H7 (cell line): ENCODE measurements at places on chromosomes 12 and 14.

GRCh38 chr14:65100922-65101541 is 1.3 kb downstream of the MAX start:
- DNase-seq, result no peak

DNA sequence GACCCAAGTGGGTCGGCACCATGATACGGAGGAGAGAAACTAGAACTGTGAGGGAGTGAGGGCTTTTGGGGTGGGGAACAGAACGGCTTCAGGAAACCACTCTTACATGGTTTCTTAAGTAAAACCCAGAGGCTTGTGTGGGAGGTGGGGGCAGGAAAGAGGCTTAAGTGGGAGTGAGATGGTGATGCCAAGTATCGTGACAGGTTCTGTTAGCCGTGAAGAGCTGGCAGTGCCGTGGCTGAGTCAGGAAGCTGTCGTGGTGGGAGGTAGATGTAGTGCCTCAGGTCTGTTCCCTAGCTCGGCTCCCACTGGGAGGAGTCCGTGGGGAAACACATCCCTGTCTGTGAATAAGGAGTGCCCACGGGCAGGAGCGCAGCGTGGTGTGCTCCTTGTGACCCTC is 185.8 kb upstream of the FKBP4 start:
- no peak for DNase-seq

DNA sequence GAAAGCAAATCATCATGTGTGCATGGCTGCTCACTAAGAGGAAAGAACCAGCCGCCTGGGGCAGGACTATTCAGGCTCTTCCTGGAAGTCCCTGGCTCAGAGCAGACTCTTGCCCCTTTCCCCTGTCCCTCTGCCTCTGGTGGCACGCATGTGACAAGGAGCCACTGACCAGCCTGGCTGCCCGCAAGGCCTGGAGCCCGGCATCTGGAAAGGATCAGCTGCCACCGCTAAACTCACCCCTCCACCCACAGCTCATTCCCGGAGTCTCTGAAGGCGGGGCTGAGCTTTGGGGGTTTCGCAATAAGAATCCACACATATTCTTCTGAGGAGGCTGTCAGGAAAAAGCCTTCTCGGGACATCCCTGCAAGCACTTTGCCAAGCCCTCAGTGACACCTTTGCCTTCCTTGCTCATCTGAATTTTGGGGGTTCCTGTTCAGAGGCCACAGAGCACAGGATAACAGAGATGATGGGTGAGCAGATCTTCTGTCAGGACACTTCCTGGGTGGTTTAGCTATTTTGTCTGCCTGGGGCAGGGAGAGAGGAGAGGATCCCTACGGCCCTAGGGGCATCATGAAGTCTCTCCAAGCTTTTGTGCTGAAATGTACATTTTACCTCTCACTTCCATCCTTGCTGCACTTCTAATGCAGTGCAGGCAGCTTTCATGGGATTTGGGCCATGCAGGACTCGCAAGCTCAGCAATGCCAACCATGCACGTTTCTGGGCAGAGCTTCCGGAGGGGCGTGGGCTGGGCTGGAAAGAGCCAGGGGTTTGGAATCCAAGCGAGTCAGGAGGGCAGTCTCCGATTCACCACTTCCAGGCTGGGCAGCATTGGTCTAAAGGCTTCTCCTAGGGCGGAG is 124.8 kb upstream of the MAP1LC3B2 start:
- DNase-seq, result peak; percentile 71

DNA sequence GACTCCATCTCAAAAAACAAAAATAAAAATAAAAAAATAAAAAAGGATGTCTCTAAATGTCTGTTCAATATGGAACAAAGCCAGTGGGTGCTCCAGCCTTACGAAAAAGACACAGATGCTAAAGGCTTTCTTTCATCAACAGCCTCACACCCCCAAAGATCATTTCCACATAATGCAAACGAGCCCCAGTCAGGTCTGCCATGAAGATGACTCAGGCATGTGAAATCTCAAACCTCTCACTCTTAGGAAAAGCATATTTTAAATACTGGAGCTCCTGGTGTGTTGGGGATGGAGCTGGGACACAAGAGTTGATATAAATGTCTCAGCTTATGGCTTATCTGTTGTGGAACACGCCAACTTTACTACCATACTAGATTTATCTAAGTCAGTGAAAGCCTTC is 49.9 kb upstream of the PLXNC1 start:
- DNase-seq, result no peak

GRCh38 chr14:70962935-70963334 is 55.7 kb downstream of the PCNX1 start:
- DNase-seq, result no peak

DNA sequence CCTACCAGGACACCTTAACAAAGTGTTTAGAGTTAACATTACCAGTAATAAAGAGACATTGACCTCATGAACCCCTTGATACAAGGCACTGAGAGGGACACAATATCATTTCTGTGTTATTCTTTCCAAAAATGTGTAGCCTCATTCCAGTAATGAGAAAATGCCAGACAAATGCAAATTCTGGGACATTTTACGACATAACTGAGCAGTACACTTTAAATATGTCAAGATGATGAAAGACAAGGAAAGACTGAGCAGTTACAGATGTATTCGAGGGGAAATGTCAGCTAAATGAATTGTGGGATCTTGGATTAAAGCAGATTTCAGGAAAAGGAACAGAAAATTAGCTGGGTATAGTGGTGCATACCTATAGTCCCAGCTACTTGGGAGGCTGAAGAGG is 255.6 kb downstream of the ERC1 start:
- DNase-seq, result no peak

DNA sequence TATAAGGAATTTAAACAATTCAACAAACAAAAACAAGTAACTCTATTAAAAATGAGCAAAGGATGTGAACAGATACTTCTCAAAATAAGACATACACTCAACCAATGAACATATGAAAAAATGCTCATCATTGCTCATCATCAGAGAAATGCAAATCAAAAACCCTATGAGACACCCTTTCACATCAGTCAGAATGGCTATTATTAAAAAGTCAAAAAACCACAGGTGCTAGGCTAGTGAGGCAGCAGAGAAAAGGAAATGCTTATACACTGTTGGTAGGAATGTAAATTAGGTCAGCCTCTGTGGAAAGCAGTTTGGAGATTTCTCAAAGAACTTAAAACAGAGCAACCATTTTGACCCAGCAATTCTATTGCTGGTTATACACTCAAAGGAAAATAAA is 52.0 kb downstream of the NAV3 start:
- DNase-seq, result no peak

- DNase-seq, result no peak
Observed at GRCh38 chr12:69024907-69025306, 91.9 kb upstream of the CPM start.

GRCh38 chr12:17084831-17085230 is 478.9 kb upstream of the LMO3 start:
- DNase-seq, result no peak

GRCh38 chr12:28191051-28192048 is 1.1 kb downstream of the CCDC91 start:
- peak; percentile 13 for DNase-seq

DNA sequence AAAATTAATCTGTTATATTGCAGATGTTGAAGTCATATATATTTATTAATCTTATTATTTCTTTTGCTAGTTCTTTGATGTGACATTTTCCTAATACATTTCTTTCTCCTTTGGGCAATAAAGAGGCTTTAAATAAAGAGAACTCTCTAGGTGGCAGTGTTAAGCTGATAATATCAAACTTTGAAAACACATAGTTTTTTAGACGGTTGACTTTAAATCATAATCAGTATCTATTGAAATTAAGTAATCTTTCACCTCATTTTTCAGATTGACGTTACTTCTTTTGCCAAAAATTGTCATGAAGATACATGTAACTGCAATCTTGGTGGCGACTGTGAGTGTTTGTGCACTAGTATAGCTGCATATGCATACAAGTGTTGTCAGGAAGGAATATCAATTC is 130.8 kb upstream of the PTPRQ start:
- DNase-seq, result no peak

DNA sequence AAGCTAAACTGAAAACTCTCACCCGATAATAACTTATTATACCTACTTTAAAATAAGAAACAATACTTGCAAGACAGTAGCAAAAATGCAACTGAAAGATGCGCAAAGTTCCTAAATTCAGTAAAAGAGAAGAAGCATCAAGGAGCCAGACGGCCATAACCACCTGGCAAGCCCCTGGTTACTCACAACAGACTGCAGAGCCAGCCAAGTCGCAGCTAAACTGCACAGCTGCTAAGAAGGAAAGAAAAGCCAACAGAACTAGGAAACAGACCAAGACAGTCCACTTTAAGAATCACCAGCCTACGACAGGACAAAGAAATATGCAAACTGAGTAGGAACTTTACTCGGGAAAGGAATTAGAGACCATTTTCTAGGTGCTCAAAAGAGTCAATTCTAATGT is 127.9 kb downstream of the TMTC1 start:
- DNase-seq, result no peak

DNA sequence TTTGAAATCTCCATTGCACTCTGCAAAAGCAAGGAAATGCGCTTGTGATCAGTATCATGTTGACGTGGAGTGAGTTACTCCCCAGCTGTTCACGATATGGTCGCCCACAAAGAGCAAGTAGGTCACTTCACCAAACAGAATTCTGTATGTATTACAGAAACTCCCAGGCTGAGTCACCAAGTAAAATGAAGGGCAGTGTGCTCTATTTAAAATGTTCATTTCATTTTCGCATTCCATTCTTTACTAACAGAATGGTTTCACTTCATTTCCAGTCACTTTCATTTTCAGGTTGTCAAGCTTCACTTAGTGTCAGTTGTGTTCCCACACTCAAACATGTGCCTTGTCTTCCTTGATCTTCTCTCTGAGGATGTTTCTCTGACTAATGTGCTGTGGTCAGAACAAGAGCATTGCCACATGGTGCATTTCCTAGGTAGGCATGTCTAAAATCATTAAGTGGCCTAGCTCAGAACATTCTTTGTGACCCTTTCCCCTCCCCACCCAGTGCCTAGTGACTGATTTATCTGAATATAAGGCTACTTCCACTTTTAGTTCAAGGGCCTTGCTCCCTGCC is 391.2 kb downstream of the RAD51B start:
- DNase-seq, result no peak

- DNase-seq, result no peak
Observed at GRCh38 chr14:61663312-61663979, 31.9 kb upstream of the HIF1A start.

GRCh38 chr12:52899338-52900035 is 5.4 kb downstream of the KRT8 start:
- DNase-seq, result no peak

GRCh38 chr12:19244312-19244711 is 114.8 kb downstream of the PLEKHA5 start:
- no peak for DNase-seq

GRCh38 chr14:51562816-51563215 is 88.9 kb upstream of the FRMD6 start:
- DNase-seq, result no peak

- no peak for DNase-seq
Observed at GRCh38 chr12:69511016-69511415, 40.8 kb downstream of the FRS2 start.

GRCh38 chr12:30729547-30729946 is 25.2 kb downstream of the CAPRIN2 start:
- no peak for DNase-seq

GRCh38 chr12:105018776-105019175 is 32.7 kb downstream of the NOPCHAP1 start:
- DNase-seq, result no peak

DNA sequence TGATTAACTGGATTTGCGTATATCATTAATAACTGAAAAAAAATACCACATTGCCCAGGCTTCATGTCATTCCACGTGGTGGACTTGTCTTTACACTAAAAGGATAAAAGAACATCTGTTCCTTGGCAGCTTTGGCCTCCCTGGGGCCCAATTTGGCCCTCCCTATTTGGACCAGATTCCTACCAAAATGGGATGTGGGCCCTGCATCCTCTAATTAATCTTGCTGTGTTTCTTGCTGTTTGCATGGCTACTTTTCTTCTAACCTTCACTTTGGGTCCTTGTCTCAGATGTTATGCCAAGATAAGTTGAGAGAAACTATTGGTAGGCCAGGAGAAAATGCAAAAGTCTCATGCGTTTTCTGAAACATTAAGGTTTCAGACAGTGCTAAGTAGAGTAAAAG is 57.5 kb downstream of the PTHLH start:
- DNase-seq, result no peak

GRCh38 chr12:113468365-113469223 is 3.1 kb downstream of the LHX5 start:
- peak; percentile 83 for DNase-seq

- peak; percentile 81 for DNase-seq
Observed at GRCh38 chr12:108511633-108512540, 3.2 kb upstream of the FICD start.

- peak; percentile 36 for DNase-seq
Observed at GRCh38 chr12:31119192-31119802, 45.6 kb downstream of the DDX11 start.

- peak; percentile 44 for DNase-seq
Observed at GRCh38 chr12:124883263-124884130, 19.8 kb upstream of the SCARB1 start.

- no peak for DNase-seq
Observed at GRCh38 chr14:29462772-29463171, 464.9 kb downstream of the PRKD1 start.

GRCh38 chr12:1544996-1545700 is 49.2 kb downstream of the FBXL14 start:
- peak; percentile 54 for DNase-seq

GRCh38 chr12:86134561-86134960 is 121.6 kb downstream of the MGAT4C start:
- no peak for DNase-seq

DNA sequence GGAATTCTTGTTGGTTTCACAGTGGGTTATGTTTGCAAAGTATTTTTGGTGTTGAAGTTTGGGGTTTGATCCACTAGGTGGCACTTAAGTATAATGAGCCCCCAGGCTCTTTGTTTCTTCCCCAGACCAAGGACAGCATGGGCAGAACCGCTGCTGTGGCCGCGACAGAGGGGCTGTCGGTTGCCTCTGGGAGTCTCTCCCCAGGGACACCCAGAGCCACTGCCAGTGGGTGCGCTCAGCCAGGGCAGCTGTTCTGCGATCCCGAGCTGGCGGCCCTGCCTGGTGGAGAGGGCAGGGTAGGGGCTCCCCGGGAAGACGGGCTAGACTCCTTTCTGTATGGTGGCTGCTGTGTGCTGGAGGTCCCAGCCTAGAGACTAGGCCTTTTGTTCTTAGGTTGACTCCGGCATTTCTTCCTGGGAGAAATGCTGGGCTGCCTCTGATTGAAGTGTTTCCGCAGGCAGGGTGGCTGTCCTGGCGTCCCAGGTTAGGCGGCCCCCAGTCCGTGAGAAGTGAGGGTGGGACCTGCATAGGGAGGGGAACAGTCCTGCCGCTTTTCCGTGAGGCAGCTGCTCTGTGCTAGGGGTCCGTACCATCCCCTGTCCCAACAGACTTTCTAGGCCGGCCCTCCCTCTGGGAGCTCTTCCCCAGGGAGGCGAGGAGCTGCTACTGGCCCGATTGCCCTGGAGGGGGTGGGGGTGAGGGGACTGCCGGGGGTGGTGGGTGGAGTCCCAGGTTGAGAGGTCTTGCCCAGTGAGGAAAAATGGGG is 253.1 kb upstream of the PELI2 start:
- peak; percentile 76 for DNase-seq

DNA sequence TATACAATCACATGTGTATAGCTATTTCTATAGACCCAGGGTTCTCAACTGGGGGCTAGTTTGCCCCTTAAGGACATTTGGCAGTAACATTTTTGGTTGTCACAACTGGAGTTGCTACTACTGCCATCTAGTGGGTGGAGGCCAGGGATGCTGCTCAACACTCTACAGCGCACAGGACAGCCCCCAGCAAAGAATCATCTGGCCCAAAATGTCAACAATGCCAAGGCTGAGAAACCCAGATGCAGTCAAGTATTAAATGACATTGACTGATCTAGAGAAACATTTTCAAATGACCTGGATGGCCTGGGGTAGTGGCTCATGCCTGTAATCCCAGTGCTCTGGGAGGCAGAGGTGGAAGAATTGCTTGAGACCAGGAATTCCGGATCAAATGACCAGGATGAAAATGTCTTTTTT is 5.8 kb downstream of the WSB2 start:
- peak; percentile 65 for DNase-seq
